ENCODE measurements at places on chromosomes 2 and 18.

GRCh38 chr2:127707890-127708648, 6.8 kb downstream of the SFT2D3 start:
- no peak for DNase-seq

- DNase-seq = no peak
Observed at GRCh38 chr2:96530144-96530430, 6.5 kb upstream of the ARID5A start.

DNA sequence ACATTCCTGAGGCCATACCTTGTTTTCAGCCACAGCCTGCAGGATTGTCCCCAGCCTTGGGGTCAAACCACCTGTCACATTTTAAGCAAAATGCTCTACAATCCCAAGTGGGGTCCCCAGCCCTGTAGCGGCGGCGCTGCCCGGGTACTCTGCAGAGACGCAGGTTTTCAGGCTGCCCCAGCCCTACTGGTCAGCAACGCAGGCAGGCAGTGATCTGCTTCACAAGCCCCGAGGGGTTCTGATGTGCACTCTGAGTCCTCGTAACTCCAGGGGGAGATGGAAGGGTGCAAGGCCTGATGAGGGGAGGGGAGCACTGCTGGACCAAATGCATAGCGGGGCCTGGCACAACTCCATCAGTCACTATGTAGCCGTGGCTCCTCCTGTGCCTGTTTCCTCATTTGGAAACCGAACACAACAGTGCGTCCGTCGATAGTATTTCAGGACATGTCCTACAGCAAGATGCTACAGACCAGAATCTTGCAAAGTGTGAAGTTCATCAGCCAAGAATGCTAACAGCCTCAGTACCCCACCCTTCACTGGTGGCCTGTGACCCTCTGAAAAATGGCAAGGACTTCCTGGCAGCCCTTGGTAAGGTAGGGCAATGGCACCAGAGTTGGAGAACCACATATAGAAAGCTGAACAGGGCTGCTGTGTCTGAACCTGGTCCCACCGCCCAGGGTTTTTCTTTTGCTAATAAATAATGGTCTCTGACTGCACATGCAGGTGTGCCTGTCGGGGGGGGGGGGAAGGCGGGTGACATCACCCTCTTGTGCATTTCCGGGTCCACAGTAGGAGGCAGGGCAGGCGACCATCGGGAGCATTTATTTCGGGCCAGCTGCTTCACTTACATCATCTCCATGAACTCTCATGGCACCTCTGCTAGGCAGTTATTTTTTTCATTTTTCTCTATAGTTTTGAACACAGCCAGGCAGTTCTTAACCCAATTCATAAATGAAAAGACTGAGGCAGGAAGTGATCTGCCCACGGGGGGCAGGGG, 50.6 kb upstream of the TFCP2L1 start:
- no peak for DNase-seq

DNA sequence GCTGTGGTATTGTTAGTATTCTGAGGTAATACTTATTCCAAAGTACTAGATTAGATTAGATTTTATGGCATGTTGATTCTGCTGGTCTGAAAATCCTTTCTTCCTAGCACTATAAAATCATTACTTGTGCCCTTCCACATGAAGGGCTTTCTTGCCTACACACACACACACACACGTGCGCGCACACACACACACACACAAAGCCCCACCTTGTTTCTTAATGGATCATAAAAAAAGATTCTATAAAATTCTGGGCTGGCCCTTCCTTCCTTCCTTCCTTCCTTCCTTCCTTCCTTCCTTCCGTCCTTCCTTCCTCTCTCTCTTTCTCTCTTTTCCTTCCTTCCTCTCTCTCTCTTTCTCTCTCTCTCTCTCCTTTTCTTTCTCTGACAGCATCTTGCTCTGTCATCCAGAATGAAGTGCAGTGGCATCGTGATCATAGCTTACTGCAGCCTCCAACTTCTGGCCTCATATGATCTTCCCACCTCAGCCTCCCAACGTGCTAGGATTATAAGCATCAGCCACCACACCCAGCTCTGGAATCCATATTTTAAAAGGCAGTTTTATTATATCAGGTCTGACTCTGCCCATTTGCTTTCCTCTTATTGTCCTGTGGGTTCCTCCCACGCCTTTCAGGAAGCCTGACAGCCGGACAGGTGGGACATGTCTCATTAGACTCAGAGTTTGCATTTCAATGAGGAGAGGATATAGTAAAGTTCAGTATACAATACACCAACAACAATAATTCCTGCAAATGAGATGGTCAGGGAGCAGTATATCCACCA, 321.1 kb downstream of the PIK3C3 start:
- no peak for DNase-seq

All from CD8-positive, alpha-beta T cell (primary cell).